Articular chondrocyte of knee joint (primary cell): ENCODE measurements at places on chromosomes 2 and 18. TPM values are rescaled to one million over a fixed set of nuclear protein-coding genes. Genes with fewer than 3 reads are reported as not detected.

DSG2 gene
- total RNA-seq, result 5.4 and 12.5 TPM in 2 replicates

CHAC2 gene
- 2.6 and 3.5 TPM in 2 replicates for total RNA-seq

AFF3 gene
- total RNA-seq, result 6.1 and 7.9 TPM in 2 replicates

SCYGR4 gene
- 0.11 TPM in 1 of 2 replicates, not detected in the other for total RNA-seq

IL1R1 gene
- total RNA-seq, result 160 and 278 TPM in 2 replicates

ALPP gene
- not detected in 2 replicates for total RNA-seq

KCNG3 gene
- not detected in 2 replicates for total RNA-seq
